NCI-H1417 treated with DMSO at 0.1 percent for 48 hours (cell line): ENCODE measurements at places on chromosomes 2 and 18.

DNA sequence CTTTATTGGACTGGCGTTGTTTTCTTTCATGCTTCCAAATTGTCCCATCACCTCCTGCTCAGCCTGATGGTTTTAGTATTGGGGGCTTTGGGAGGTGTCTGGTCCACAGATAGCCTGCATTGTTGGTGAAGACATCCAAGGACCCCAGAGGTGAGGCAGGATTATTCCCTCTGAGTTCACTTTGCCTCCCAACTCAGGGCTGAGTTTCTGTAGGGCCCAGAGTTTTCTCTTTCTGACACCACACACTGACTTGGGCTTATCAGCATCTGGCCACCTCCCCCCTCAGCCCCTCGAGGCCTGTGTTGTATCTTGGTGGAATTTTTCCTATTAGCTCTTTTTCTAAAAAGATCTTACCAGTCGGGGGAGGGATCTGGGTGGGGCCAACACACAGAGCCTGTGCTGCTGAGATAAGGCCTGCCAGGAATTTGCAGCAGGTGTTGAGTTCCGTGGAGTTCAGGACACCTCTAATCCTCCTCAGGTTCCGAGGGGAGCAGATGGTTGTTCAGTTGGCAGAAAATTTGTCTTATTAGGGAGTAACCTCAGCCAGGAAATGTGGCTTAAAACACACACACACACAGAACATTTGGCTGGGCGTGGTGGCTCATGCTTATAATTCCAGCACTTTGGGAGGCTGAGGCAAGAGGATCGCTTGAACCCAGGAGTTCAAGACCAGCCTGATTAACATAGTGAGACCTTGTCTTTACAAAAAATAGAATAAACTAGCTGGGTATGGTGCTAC lies 7.3 kb downstream of the EMILIN2 start:
- DNase-seq: no peak

DNA sequence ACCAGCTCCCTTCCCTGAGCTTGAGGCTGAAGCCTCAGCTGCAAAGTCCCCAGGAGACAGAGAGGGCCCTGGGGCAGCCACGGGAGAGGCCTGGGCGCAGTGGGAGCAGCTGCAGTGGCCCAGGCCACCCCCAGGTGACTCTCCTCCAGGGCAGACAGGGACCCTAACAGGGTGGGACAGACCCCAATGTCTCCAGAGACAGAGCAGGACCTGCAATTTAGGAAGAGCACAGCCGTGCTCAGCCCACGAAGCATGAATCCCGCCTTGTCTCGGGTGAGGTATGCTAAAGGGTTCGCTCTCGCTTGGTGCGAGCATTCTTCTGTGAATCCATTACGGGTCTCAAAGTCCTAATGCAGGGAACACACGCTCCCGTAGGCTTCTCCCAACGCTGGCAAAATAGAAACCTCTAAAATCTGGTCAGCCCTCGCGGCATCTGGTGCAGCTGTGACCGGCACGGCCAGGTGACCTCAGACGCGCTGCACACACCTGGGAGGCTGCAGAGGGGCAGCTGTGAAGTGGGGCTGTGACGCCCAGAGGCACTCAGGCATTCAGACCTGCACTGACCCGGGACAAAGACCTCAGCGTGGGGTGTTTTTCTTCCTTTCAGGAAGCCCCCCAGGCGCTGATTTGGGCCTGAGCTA lies 12.6 kb downstream of the MBP start:
- DNase-seq: no peak

DNA sequence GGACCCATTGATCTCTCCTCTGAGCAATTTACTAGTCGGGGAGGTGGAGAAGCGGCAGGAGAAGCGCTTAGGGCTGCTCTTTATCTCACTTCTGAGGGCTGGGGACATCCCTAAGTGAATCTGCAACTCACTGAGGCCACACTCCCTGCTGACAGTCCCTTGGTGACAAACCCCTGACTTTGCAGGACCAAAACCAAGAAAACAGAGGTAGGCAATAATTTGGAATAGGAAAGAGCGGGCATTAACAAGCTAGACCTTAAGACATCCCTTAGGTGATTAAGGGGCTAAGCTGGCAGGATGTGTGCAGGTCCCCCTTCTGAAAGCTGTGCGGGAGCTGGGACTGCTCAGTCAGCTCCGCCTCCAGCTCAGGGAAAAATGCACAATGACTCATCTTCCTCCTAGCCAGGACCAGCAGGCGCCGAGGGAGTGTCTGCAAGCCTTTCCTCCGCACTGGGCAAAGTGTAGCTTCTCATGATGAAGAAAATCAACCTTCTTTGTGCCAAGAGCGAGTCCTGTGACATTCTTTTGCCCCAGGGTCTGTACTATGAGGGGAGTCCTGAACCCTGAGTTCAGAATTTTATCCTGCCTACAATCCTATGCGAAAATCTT lies 63.3 kb downstream of the BOD1L2 start:
- no peak for DNase-seq

DNA sequence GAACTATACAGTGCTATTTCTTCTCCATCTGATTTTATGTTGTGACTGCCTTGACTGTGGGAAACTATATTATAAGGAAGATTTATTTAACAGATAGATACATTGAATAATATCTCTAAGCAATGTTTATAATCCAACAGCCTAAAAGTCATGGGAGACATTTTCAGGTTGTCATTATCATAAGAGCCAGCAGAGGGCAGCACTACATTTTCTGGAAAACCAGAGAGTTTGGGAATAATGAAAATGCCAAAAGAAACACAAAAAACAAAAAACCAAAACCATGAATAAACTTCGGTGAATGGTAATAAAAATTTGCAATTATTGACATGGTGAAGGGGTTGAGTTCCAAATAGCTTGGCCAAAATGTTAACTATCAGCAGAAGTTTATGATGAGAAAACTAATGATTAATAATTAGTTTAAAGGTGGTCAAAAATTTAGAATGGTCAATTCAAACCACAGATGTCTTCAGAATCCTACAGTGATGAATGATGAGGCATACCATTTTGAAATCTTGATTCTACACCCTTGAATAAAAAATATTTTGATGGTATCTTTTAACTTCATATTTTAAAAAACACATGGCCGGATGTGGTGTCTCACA lies 4.7 kb downstream of the EEF1B2 start:
- DNase-seq: no peak

DNA sequence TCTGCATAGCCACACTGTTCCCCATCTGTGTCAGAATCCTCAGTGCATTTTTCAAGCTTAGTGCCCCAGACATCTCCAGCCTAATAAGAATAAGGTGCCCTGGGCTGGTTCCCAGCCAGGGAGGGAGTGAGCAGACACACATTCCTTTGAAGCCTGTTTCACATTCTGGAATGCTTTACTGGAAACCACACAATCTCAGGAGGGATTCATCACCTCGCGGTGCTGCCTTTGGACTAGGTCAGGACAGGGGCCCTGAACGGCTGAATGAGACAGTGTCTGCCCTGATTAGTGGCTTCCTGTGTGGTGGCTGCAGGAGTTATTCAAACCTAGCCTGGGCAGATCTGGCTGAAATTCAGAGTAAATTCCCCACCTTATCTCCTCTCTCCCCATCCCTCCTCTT lies 108.0 kb upstream of the LDAH start:
- no peak for DNase-seq

- DNase-seq: no peak
These were observed 122.4 kb upstream of the ZNF236 start for GRCh38 chr18:76699923-76700322.

DNA sequence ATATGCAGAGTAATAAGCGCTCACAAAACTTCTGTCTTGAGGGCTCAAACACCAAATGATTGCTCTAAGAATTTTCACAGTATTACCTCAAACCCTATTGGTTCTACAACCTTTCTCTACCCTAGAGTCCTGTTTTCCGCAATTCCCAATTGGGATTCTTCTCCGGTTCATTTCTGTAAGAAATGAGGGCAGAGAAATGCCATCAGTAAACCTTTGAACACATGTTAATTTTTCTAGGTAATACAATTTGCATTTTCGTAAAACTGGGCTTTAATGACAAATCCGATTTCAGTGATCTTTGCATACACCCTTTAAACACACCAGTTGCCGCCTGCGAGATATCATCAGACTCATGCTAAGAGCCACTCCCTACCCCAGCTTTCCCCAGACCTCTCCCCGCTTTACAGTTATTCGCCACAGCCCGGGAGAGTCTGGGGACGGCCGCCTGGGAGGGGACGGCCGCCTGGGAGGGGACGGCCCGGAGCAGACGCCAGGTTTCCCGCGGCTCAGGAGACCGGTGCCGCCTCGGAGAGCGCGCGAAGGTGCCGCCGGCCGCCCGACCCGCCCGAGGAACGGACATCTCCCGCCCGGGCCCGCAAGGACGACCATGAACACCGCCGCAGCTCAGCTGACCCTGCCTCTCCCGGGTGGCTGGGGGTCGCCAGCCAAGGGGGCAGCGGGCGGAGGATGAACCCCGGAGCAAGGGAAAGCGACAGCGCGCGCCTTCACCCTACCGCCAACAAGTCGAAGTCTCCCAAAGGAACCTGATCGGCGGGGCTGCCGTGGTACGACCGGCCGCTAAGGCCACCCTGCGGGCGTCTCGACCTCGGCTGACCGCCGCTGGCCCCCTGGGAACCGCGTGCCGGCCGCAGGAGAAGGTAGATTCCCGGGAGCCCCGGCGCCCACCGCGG lies 463 bp downstream of the SMC6 start:
- DNase-seq: no peak

GRCh38 chr2:149490296-149490695 lies 97.3 kb downstream of the MMADHC start:
- no peak for DNase-seq

DNA sequence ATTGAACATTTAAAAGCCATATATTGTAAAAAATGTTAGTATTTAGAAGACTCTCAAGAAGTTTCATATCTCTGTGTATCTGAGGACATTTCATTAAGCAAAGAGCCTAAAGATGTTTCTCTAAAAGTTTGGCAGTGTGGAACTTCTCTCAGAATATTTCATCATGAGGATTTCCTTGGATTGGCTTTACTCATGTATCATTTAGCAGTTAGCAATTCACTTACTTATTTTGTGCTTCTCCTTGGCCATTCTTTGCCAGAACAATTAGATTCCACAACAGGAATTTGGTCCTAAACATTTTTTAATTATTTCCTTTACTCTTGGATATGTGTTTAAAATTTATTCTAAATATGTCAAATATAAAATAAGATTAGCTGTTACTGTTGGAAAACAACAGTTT lies 345.0 kb upstream of the LRRTM4 start:
- no peak for DNase-seq

- DNase-seq: peak; percentile 4
These were observed 186.2 kb upstream of the GCFC2 start for GRCh38 chr2:75896779-75897366.

GRCh38 chr2:149996901-149997300 lies 409.3 kb upstream of the MMADHC start:
- DNase-seq: no peak

DNA sequence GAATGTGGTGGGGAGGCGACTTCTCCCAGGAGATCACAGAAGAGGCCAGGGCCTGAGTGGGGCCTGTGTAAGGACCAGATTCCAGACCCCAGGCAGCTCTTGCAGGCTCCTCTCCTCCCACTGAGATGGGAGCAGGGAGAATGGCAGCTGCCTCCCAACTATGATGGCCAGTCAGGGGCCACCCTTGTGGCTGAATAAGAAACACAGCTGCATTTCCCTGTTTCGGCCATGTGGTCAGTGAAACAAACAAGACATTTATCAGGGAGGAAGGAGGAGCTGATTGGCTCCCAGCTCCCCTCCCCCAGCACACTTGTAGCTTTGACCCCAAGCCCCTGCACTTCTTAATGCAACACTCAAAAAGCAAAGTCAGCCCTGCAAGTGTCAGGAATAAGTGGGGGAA lies 143.5 kb downstream of the CELF4 start:
- DNase-seq: no peak

- no peak for DNase-seq
These were observed 33.5 kb upstream of the DAPL1 start for GRCh38 chr2:158761621-158762020.

DNA sequence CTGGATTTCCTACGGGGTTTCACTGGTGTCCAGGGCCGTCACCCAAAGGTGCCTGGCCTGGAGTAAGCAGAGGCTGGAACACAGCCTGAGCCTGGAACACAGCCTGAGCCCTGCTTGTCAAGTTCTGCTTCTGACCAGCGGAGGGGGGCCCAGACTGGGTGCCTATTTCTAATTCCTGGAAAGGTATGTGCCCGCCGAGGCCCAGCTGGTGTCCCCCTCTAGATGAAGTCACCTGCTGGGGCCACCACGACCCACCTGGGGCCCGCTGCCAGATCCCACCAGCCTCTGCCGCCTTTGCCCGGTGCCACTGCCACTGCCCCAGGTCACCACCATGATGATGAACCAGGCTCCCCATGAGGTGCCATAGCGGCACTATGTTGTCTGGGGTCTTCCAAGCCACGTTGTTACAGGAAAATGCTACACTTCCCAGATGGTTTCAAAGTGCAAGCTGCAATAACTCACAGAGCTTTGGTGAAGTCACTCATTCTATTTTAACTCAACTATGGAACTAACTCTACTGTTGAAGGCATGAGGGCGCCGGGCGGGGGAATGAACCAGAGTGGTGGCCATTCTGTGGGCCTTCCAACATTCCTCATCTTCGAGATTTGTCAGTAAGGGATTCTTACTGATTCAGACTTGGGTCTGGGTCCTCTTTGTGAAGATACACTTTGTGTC lies 40.9 kb upstream of the LAPTM4A start:
- no peak for DNase-seq

GRCh38 chr2:29477186-29477585 lies 362.0 kb downstream of the CLIP4 start:
- no peak for DNase-seq
